ELR (cell line): ENCODE measurements at places on chromosomes 2 and 18.

DNA sequence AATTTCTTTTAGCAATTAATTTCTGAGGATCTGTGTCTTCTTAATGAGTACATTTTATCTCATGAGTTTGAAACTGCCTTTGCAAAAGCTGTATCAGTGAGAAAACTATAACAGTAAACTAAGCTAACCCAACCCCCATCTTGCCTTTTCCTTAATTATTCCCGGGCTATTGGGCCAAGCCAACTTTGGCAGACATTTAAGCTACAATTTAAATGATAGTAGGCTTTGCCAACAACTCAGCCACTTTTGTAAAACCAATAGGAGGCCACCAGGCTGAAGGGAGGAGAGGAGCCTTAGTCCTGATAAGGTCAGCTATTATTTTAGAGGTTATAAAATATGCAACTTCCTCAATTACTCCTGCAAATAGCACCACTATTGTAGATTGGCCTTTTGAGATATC, 218.0 kb upstream of the KCNJ3 start:
- no peak for DNase-seq

- DNase-seq, result peak; percentile 66
Measured at GRCh38 chr2:119958670-119959268, 54.1 kb upstream of the EPB41L5 start.

DNA sequence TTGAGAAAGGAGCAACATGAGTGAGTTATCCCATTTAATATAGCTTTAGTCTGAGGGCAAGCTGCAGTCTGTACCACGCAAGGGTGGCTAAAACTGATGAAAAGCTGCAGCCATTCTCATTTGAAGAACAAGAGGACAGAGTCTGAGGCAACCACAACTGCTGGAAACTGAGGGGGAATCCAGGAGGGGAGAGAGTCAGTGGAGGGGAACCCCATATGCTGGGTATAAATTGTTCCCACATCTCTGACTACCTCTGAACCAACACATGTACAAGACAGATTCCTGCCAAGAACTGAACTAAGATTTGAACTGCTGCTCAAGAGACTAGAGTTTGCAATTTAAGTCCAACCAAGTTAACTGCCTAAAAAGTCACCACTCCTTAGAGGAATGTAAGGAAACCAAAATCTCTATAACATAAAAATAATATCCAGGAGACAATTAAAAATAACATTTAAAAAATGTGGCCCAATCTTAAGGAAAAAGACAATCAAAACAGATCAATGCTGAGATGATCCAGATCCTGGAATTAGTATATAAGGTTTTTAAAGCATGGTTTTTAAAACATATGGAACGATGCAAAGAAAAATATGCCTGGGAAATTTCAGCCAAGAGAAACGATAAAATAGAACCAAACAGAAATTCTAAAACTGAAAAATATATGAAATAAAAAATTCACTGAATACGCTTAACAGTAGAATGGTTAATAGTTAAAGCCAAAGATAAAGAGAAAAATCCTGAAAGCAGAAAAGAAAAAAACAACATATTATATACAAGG, 11.2 kb downstream of the CWC22 start:
- DNase-seq, result no peak

DNA sequence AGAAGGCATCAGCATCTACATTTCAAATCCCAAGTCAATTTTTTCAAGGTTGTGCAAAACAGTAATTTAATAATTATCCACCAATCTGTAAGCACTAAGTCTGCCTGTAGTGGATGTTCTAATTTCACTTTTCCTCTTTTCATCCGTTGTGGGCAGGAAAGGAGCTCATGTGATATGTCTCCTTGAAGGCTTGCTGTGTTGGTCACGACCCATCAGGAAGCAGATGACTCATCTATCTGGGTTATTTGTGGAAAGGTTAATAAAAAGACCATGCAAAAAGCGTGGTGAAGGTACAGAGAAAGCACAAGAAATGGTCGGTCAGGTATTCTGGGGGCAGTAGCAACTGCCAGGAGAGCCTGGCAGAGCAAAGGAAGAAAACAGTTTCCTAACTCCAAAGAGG, 476.7 kb upstream of the RAB6C start:
- DNase-seq, result no peak

GRCh38 chr18:76495435-76496193, 572 bp upstream of the ZNF516 start:
- DNase-seq, result peak; percentile 77

DNA sequence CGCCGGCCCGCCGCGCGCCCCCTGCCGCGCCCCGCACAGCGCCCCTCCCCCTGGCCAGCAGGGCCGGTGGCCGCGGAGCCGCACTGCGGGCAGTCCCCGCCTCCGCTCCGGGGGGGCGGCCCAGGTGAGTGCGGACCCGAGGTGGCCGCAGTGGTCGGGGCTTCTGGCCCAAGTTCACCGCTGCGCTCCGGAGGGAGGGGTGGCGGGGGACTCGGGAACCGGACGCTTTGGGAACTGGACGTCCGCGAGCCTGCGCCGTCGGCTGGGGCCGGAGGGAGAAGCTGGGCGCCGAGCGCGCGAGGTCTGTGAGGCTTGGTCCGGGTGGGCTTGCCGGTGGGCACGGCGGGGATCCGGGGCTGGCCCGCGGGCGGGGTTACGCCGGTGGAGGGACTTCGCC, 591 bp upstream of the LDLRAD4 start:
- DNase-seq, result no peak

GRCh38 chr2:152396763-152397162, 61.8 kb downstream of the FMNL2 start:
- DNase-seq, result no peak

- DNase-seq, result peak; percentile 81
Measured at GRCh38 chr2:213152065-213152794, 818 bp upstream of the IKZF2 start.

DNA sequence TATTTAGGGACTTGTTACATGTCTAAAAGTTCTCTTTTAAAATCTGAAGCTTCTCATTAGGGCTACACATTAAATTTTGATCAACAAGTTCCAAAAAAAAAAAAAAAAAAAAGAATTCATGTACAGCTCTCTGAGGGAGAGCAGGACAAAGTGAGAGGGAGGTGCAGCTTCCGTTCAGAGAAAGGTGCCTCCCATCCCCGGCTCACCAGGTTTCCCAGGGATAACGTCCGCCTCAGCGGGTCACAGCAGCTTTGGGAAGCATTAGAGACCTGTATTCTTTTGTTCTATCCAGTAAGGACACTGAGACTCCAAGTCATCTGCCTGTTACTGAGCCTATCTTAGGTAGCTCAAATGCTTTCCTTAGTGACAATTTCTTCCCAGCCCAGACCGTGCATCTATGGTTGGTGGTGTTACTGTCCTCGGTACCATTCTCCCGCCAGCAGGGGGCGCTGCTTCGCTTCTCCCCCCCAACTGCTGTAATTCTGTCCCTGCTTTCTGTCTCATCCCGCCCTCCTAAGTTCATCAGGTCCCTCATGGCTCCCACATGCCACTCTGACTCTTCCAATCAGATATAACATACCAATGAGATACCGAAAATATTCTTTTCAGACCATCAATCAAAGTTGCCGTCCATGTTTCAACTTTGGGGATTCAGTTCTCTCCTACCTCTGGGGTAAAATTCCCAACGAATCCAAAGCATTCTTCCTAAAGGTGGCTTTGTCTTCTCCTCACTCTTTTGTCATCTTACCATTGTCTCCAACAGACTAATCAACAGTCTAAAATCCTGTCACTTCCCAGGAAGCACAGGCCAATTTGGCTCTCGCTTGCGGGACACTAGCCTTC, 466.5 kb downstream of the METTL4 start:
- DNase-seq, result peak; percentile 63

- DNase-seq, result peak; percentile 9
Measured at GRCh38 chr2:234745347-234745746, 206.5 kb upstream of the SH3BP4 start.

DNA sequence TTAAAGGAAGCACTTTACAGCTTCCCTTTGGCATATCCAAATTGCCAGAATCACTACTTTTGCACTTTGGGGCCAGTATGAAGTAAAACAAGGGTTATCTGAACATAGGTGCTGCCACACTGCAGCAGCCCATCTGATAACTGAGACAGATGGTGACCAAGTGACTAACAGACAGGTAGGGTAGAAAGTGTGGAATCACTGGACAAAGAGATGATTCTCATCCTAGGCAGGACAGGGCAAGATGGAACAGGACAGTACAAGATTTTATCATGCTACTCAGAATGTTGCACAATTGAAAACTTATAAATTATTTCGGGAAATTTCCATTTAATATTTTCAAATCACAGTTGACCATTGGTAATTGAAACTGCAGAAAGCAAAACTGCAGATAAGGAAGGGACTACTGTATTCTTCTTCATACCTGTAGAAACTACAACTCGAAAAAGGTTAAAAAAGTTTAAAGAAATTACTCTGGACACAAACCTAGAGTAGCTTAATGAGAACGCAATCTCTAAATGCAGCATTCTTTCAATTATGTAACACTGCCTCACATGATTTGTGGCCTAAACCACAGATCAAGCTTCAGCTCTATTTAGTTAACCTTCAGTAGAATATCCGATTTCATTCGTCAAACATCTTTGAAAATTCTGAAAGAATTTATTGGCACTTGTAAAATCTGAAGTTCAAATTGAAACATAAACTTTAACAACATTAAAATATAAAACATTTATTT, 31.4 kb downstream of the HEATR5B start:
- no peak for DNase-seq

GRCh38 chr2:165815299-165816141, 21.5 kb upstream of the GALNT3 start:
- DNase-seq, result no peak

DNA sequence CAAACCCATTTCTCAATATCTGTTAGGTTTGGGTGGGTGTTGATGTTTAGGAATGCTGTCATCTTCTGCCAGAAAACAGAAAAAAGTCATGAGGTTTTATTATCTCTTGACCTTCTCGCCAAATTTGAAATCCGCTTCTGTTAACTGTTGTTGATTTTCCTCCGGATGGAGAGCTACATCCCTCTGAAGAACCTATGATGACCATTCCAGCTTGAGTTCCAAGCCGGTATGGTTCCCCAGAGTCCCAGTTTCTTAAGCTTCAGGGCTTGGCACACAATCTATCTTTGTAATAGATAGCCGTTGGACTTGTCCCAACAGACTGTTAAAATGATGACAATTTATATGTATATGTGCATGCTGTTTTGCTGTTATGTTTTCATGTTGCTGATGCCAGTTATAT, 1201.0 kb downstream of the LRP1B start:
- DNase-seq, result no peak

DNA sequence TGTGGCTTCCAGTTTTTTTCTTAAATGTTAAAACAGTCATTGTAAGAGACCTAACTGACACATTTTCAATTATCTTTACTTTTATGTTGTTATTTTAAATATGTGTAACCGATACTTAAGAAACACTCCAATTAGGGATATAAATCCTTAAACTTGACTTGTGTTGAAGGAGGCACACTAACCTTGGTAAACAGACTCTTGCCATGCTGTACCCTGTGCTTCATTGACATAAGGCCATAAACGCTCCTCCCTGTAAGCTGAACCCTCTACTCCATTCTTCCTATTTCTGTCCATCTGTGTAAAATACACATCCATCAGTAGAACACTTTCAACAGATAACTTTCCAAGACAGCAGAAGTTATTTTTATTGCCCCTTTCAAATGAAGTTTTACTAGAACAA, 780.5 kb upstream of the FAM98A start:
- DNase-seq, result no peak

DNA sequence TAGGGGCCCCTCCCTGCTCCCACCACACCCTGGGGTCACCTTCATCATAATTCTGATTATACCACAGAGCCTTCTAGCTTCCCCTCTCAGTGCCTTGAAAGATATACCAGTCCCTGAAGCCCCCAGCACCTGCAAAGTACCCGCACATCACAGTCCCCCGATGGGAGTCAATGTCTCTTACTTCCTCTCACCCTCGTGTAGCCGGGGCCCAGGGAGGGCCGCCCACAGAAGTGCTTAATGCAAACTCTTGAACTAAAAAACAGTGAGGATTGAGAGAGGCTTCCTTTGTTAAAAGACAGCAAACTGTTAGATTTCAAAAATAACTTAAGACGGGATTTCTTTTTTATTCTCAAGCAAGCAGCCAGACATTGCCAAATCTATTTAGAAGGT, 76.5 kb downstream of the SFXN5 start:
- DNase-seq, result no peak

GRCh38 chr2:70679259-70679658, 88.7 kb downstream of the ADD2 start:
- no peak for DNase-seq

DNA sequence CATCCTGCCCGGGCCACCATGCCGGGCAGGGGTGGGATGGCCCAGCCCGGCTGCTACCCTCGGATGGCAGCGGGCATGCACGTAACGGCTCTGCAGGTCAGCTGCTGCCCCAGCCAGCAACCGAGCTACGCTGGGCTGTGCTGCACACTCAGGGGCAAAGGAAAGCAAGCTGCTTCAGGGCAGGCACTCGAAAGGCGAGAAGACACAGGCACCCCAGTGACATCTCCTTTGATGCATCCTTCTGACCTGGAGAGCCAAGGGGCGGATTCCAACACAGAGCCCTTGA, 8.8 kb downstream of the HDAC4 start:
- no peak for DNase-seq

GRCh38 chr2:70944111-70944690, 8.5 kb downstream of the ATP6V1B1 start:
- DNase-seq, result no peak

DNA sequence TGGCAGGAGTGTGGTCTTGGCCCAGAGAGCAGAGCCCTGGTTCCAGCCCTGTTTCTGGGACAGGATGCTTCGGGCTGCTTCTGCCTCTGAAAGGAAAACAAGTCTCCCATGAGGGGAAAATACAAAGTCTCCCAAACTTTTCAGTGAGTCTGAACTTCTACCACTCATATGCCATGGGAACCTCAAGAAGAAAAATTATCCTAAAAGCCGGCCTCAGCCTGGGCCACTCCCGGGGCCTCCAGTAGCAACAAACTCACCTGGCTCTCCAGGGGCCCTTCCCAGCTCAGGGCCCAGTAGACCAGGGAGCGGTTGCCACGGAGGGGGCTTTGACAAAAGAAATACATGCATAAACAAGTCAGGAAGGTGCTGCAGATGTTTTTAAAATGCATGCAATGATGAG, 289.2 kb upstream of the HDAC4 start:
- no peak for DNase-seq
